ENCODE measurements at places on chromosomes 5 and 9. TPM values are rescaled to one million over a fixed set of nuclear protein-coding genes. Genes with fewer than 3 reads are reported as not detected.

UCK1 gene
- 24.1 TPM for total RNA-seq

CETN3 gene
- 16.1 TPM for total RNA-seq

PRR16 gene
- total RNA-seq: 34.3 TPM

MAPKAP1 gene
- total RNA-seq: 108 TPM

PCDHB5 gene
- total RNA-seq: under 0.01 TPM

PCDHA9 gene
- not detected for total RNA-seq

PCDHGC5 gene
- 1.2 TPM for total RNA-seq

PPP3R2 gene
- total RNA-seq: not detected

LHX6 gene
- not detected for total RNA-seq

MRPL22 gene
- total RNA-seq: 42.2 TPM

LTC4S gene
- total RNA-seq: 0.89 TPM

CLIC3 gene
- total RNA-seq: 29.6 TPM

PCDHB9 gene
- 0.18 TPM for total RNA-seq

RAB3C gene
- not detected for total RNA-seq

PDLIM4 gene
- total RNA-seq: 84.2 TPM

Data from myometrial cell (primary cell).